SJSA1 (cell line): ENCODE measurements at places on chromosomes 13 and 19.

DNA sequence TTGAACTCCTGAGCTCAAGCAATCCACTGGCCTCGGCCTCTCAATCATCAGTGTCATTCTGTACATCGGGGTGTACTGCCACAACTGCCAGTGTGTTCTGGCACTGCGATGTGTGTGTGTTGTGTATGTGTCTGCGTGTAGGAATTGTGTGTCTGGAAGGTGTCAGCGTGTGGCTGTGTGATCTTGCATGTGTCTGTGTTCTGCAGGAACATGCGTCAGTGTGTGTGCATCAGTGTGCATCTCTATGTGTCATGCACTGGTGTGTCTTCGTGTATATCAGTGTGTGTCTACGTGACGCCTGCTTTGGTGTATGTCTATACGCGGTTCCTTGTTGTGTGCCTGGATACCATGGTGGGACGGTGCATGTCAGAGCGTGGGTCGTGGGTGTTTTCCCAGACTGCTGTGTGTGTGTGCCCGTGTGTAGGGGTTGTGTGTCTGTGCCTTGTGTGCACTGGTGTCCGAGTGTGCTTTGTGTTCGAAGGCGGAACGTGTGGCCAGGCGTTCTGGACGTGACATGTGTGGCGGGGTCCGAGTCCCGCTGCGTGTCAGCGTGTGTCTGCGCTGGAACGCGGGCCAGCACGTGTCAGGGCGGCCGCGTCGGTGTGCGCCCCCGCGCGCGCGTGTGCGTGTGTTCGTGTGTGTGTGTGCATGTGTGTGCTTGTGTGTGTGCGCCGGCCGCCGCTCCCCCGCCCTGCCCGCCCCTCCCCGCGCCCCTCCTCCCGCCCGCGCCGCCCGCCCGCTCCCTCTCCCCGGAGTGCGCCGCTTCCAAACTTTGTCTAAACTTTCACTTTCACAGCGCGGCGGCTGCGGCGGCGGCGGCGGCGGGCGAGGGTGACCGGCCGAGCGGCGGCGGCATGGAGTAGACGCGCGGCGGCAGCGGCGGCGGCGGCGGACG lies at the start of gene NFIX:
NFIX (plus strand) TSS at position 775 of the 895 bp plus-strand sequence. CDS start 363 bp downstream, outside the sequence.
- peak; percentile 71 for DNase-seq

DNA sequence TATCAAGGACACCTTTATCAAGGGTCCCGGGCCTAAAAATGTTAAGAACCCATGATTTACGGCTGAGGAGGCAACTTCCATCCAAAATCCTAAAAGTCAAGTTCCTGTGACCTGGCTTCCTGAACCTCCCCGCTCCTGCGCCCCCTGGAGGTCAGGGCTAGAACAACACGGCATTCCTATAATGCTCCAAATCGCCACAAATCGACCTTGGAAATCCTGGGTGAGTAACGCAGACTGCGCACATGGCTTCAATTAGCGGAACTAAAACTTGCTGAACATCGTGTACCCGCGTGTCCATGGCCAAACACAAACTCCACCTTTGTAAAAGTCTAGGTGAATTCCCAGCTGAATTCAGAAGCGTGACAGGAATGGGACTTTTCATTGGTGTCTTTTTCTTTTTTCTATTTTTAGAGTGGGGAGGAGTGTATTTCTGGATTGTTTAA lies 4.3 kb upstream of the C5AR1 start:
- peak; percentile 74 for DNase-seq

GRCh38 chr13:42275506-42275905 lies 3.6 kb downstream of the AKAP11 start:
- DNase-seq, result no peak

- no peak for DNase-seq
Measured at GRCh38 chr13:105345730-105346129, 1189.7 kb downstream of the EFNB2 start.

GRCh38 chr19:45451131-45451849 lies 16.5 kb upstream of the FOSB start:
- no peak for DNase-seq

DNA sequence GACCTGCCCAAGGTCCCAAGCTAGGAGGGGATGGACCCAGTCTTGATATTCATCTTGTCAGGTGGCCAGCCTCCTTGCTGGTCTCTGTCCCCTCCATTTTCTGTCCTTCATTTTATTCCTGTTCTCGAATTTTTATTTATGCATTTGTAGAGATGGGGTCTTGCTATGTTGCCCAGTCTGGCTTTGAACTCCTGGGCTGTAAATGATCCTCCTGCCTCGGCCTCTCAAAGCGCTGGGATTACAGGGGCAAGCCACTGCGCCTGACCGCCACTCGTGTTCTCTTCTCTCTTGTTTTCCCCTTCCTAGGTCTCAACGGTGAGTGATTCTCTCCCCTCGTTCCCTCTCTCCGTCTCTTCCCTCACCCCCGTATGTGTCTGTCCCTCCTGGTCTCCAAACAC lies 10.6 kb upstream of the TPRX2 start:
- no peak for DNase-seq

- no peak for DNase-seq
Measured at GRCh38 chr19:35460608-35461007, 12.6 kb downstream of the FFAR2 start.

GRCh38 chr19:17194608-17195007 lies 20.5 kb upstream of the USE1 start:
- no peak for DNase-seq

DNA sequence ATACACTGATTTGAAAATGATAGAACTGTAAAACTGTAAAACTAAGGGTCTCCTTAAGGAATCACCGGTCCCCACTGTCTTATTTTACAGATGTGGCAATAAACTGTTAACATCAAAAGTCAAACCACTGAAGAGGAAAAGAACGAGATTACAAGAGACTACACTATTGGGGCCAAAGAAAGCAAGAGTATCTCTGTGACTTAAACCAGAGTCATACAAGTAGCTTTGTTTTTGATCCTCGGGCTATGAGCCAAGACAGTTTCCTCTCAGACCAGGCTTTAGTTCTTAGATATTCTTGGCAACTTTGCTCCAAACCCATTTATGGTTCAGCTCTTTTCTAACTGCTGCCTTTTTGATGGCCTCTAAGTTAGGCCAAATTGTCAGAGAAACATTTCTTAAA lies 113.8 kb downstream of the TBC1D4 start:
- DNase-seq, result no peak

- DNase-seq, result no peak
Measured at GRCh38 chr19:41711376-41712261, 3.2 kb downstream of the CEACAM5 start.

DNA sequence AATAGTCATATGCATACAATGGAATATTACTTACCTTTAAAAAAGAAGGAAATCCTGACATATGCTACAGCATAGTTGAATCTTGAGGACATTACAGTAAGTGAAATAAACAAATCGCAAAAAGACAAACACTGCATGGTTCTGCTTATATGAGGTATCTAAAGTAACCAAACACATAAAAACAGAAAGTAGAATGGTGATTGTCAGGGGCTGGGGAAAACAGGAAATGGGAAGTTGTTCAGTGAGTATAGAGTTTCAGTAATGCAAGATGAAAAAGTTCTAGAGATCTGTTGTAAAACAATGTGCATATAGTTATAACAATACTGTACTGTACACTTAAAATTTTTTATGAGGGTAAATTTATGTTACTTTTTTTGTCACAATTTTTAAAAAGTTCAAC lies 219.4 kb downstream of the KLF5 start:
- DNase-seq, result no peak

DNA sequence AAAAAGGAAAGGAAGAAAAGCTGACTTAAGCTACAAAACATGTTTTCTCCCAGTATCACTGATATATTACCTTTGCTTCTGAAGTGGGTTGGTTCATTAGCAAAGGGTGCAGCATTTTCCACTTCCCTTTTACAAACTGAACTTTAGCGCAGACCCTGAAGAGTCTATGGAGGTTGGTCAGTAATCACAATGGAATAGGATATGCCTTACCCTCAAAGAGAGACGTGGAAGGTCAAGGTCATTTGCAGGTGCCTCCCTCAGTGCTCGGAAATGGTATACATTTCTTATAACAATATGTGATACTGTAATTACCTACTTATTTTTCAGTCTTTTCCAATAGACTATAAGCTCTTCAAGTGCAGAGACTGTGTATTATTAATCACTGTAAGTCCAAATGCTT lies 21.9 kb upstream of the MED4 start:
- no peak for DNase-seq

DNA sequence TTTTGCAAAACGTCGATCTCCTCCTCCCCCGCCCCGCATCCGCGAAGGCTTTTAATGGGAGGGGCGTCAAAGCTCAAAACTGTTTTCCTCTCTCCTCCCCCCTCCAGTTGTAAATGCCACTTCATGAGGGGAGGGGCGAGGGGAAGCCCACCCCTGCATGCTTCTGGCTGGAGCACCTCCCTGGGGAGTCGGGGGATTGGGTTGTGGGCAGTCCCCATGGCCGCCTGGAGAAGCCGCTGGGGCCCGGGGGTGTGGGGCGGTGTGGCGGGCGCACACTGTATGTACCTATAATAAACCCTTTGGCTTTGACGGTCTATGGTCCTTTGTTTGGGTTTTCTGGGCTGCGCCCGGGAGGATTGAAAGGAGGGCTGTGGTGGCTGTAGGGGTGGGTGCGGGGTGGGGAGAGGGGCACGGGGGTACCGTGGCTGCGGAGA lies 505 bp upstream of the SHKBP1 start:
- DNase-seq, result no peak

- no peak for DNase-seq
Measured at GRCh38 chr13:75384879-75385707, 96.9 kb downstream of the TBC1D4 start.

- DNase-seq, result peak; percentile 64
Measured at GRCh38 chr19:46428239-46429135, at the start of gene PNMA8C. Gene PNMA8C (minus strand): TSS chr19:46428936. CDS start chr19:46428359, 577 bp downstream.

- peak; percentile 97 for DNase-seq
Measured at GRCh38 chr13:42747399-42747873, 33.9 kb upstream of the FAM216B start.

- peak; percentile 22 for DNase-seq
Measured at GRCh38 chr19:32168606-32169005, 176.8 kb upstream of the ZNF507 start.

DNA sequence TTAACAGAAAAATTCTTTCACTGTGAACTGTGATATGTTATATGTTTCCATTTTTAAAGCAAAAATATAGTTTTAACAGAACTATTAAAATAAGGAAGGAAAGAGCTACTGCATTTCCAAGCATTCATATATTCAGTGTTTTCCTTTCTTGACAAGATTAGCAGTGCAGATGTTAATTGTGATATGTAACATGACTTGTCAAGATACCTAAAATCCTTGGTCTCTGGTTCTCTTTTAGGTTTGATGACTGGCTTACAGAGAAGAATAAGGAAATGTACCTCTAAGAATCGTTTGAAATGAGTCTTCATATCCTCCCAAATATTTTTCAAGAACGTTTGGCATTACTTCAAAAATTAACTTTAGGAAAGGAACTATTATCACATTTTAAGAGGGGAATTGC lies 907.2 kb downstream of the PCDH9 start:
- no peak for DNase-seq

- no peak for DNase-seq
Measured at GRCh38 chr13:76386321-76386720, 499.9 kb downstream of the KCTD12 start.

- DNase-seq, result no peak
Measured at GRCh38 chr13:52165411-52165810, 6.0 kb upstream of the NEK3 start.

DNA sequence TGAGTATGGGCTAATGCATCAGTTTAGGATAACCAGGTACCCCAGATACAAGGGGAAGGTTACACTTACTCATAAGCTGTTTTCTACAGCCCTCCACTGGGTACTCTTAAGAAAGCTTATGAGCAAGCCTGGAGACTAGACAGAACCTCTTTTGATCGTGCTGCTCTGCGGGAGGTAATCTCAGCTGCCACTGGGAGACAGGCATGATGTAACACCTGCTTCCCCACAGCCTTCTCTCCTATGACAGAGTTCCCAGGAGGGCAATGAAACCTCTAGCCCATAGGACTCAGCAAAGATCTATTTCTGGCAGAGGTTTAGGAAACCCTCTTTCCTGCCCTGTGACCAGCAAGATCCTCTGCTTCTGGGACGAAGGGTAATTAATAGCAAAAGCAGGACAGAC lies 65.6 kb downstream of the WASF3 start:
- DNase-seq, result no peak

DNA sequence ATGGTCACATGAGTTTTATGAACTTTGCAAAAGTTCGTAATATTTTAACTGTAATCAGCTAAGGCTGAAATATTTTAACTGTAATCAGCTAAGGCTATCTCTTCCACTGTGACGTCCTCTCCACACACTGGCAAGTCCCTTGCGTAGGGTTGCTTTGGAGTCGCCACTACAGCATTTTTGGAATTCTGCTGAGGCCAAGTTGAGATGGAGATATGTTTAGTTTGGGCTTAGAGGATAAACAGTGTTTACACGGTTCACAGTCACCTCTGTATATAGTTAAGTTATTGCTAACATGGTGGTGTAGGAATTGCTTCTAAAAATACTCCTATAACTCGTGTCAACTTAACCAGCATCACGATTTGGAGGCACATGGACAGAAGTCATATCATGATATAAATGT lies 143.6 kb upstream of the SERP2 start:
- DNase-seq, result peak; percentile 81

- no peak for DNase-seq
Measured at GRCh38 chr13:96181911-96182310, 92.0 kb downstream of the HS6ST3 start.

- DNase-seq, result peak; percentile 77
Measured at GRCh38 chr13:108463340-108463739, 166.1 kb upstream of the MYO16 start.

GRCh38 chr13:39960191-39960590 lies 304.7 kb downstream of the COG6 start:
- DNase-seq, result no peak

DNA sequence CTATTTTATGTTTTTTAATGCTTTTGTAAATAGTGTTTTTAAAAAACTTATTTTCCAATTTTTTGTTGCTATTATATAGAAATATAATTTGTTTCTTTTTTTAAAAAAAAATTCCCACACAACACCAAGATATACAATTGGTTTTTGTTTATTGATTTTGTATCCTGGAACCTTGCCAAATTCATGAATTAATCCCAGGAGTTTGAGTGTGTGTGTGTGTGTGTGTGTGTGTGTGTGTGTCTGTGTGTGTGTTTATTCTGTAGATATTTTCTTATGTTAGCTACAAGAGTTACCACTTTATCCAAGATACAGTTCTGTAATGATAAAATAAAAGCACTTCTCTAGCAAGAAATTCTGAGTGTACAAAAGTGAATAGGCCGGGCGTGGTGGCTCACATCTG lies 7.6 kb downstream of the TPRX1 start:
- no peak for DNase-seq

- no peak for DNase-seq
Measured at GRCh38 chr19:17997969-17998826, 9.8 kb upstream of the ARRDC2 start.

GRCh38 chr13:114099191-114099590 lies 33.2 kb downstream of the RASA3 start:
- peak; percentile 86 for DNase-seq

DNA sequence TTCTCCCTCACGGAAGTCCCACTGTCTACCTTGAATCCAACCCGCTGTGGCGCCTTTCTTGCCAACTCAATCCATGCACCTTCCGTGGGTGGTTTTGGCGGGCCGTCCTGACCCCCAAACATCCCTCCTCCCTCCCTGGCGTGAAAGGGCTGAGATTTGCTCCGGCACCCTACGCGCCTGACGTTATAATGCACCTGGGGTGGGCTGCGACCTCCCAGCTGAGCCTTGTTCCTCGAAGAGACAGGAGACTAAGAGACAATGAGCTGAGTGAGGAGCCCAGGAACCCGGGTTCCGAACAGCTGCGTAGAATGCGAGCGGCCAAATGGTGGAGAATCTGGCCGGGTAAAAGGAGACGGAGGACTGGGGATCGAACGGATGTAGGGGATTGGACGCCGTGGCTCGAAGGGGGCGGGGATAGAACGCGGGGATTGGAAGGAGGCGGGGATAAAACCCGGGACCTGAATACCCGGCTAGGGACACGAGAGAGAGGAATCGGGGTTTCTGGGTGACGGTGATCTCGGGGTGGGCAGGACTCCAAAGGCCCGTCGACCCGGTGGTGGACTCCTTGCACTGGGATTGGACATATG lies at the start of gene CPT1C:
CPT1C (plus strand) TSS at position 461 of the 587 bp plus-strand sequence. CDS start 1,137 bp downstream, outside the sequence.
- no peak for DNase-seq
